Sigmoid colon (tissue), 7 donors: ENCODE measurements at places on chromosomes 6 and 20. TPM values are rescaled to one million over a fixed set of nuclear protein-coding genes. Genes with fewer than 3 reads are reported as not detected.

- no peaks in the 10 kb centered on the region for H3K36me3 ChIP-seq
- H3K27ac ChIP-seq, result no peak overlapping the region
- DNase-seq, result no peak
- H3K4me3 ChIP-seq, result no peak overlapping the region
- no peaks in the 10 kb centered on the region for H3K4me1 ChIP-seq
- H3K27me3 ChIP-seq, result no peaks in the 10 kb centered on the region
Measured at GRCh38 chr6:169899481-169900145, 148.2 kb downstream of the ERMARD start.

- H3K27me3 ChIP-seq, result no peaks in the 10 kb centered on the region
- DNase-seq, result no peak
- no peak overlapping the region for H3K27ac ChIP-seq
- H3K4me1 ChIP-seq, result no peaks in the 10 kb centered on the region
- H3K4me3 ChIP-seq, result no peak overlapping the region
Measured at GRCh38 chr20:56897318-56897957, 268.3 kb downstream of the TFAP2C start.

GRCh38 chr6:33698494-33698893 lies 13.0 kb downstream of the UQCC2 start:
- H3K4me1 ChIP-seq, result peaks cover 37% of the 10 kb centered on the region
- H3K4me3 ChIP-seq, result no peak overlapping the region
- H3K27ac ChIP-seq, result no peak overlapping the region
- DNase-seq, result no peak
- no peaks in the 10 kb centered on the region for H3K27me3 ChIP-seq
- H3K36me3 ChIP-seq, result no peaks in the 10 kb centered on the region

DNA sequence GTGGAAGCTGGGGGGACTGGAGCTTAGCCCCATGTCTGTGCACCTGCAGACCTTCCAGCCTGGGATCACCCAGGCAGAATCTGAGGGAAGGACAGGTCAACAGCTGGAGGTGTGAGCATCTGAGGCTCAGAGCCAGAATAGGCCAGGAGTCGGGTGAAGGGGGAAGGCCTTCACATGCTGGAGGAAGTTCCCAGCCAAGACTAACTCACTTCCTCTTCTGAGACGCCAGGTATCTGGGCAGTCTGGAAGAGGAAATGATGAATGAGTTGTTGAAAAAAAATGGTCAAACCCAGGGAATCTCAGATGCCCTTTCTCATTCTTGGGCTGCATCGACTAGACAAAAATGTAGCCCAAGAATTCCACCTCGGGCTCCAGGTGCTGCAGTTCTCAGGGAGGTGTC lies 73.6 kb upstream of the TIAM2 start:
- peak; percentile 44 for DNase-seq
- H3K4me3 ChIP-seq, result no peak overlapping the region
- H3K4me1 ChIP-seq, result no peaks in the 10 kb centered on the region
- no peaks in the 10 kb centered on the region for H3K27me3 ChIP-seq

- no peaks in the 10 kb centered on the region for H3K27me3 ChIP-seq
- H3K36me3 ChIP-seq, result no peaks in the 10 kb centered on the region
- no peak overlapping the region for H3K27ac ChIP-seq
- DNase-seq, result no peak
Measured at GRCh38 chr6:121550491-121551010, 115.1 kb downstream of the GJA1 start.

The TCP11 gene
- total RNA-seq, result not detected

The SNAP91 gene
- 2.2 TPM for total RNA-seq

DNA sequence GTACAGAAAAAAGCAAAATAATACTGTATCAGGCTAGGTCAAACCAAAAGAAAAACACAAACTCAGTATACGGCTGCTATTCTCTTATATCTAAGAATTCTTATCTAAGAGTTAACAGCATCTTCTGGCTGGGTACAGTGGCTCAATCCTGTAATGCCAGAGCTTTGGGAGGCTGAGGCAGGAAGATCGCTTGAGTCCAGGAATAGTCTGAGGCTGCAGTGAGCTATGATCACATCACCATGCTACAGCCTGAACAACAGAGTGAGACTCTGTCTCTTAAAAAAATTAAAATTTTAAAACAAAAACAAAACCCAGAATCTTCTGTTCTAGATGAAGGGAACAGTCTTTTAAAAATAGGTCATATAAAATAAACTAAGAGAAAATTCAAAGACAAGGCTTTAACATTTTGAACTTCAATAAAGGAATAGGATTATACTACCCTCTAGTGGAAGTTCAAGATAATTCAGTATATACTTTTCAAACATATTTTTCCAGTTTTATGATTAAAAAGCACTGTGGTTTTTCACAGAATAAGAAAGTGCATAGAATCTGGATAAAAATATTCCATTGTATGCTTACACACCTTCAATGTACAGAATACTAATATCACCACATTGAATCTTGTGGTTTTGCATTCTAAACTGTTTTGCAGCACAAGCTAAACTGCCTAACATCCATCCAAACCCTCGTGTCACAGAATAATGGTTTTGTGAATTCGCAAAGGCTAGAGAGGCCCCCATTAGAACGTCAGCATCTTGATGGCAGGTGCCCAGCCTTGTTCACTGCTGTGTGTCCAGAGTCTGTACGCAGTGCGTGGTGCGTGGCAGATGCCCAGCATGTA lies 39.3 kb downstream of the DTNBP1 start:
- H3K27me3 ChIP-seq, result no peaks in the 10 kb centered on the region
- peaks cover 6% of the 10 kb centered on the region for H3K36me3 ChIP-seq
- H3K27ac ChIP-seq, result no peak overlapping the region
- no peak overlapping the region for H3K4me3 ChIP-seq
